Naive thymus-derived CD4-positive, alpha-beta T cell (primary cell): ENCODE measurements at places on chromosomes 3 and 15. TPM values are rescaled to one million over a fixed set of nuclear protein-coding genes. Genes with fewer than 3 reads are reported as not detected.
A peak's percentile ranks its signal among the peaks of the same experiment; 100 is the strongest.

DNA sequence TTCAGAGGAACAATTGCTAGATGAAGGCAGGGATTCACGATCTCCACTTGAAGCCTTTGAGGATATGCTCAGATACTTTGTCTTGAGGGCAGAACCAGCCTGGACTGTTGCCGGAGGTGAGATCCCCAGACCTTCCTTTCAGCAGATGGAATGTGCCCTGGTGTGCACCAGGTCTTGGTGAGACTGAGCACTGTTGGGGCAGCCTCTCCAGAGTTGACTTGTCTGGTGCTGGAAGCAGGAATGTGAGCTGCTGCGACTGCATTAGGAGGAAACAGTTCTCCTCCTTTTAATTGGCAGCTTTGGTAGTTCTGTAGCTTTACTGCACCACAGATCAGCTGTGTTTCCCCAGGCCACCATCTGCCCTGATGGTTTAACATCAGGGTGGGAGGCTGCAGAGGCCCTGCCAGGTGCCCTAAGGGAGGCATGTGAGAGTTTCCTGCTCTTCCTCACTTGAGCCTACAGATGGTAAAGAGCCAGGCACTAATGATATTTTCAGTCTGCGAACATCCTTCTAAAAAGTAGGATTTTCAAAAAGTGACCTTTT, 58.5 kb downstream of the CTDSPL start:
- H3K36me3 ChIP-seq, result no peaks in the 10 kb centered on the region
- H3K4me1 ChIP-seq, result no peaks in the 10 kb centered on the region
- DNase-seq, result no peak
- H3K4me3 ChIP-seq, result no peak overlapping the region

- H3K4me1 ChIP-seq, result no peaks in the 10 kb centered on the region
- DNase-seq, result no peak
- H3K36me3 ChIP-seq, result no peaks in the 10 kb centered on the region
- H3K27me3 ChIP-seq, result no peaks in the 10 kb centered on the region
- no peak overlapping the region for H3K4me3 ChIP-seq
- H3K27ac ChIP-seq, result no peak overlapping the region
Measured at GRCh38 chr3:16060358-16060852, 114.1 kb upstream of the GALNT15 start.

DNA sequence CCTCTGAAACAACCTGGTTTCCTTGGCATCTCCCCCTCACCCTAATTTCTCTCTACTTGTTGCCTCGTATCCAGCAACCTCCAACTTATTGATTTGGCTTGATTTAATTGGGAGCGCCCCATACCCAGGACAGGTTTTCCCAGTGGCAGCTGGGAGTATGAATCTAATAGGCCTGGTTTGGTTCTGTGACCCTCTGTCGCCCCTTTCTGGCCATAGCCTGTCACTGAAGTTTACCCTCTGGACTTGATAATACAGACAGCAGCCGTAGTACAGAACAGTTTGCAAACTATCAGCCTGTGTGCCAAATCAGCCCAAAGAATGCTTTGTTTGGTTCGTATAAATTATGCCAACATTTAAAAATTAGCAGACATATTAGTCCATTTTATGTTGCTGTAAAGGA, 525.1 kb upstream of the GOLIM4 start:
- H3K4me1 ChIP-seq, result no peaks in the 10 kb centered on the region
- no peaks in the 10 kb centered on the region for H3K36me3 ChIP-seq
- no peak overlapping the region for H3K27ac ChIP-seq
- no peak for DNase-seq

DNA sequence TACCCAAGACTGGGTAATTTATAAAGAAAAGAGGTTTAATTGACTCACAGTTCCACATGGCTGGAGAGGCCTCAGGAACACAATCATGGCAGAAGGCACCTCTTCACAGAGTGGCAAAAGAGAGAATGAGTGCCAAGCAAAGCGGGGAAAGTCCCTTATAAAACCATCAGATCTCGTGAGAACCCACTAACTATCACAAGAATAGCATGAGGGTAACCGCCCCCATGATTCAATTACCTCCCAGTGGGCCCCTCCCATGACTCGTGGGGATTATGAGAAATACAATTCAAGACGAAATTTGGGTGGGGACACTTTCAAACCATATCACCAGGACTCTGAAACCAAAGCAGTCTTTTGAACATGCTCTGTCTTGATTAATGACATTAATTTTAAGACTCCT, 7.0 kb downstream of the RTP3 start:
- H3K4me1 ChIP-seq, result no peaks in the 10 kb centered on the region
- no peaks in the 10 kb centered on the region for H3K27me3 ChIP-seq
- H3K27ac ChIP-seq, result no peak overlapping the region
- no peak overlapping the region for H3K4me3 ChIP-seq
- no peak for DNase-seq

GRCh38 chr3:156161172-156161571, 40.8 kb downstream of the KCNAB1 start:
- H3K36me3 ChIP-seq, result no peaks in the 10 kb centered on the region
- no peak overlapping the region for H3K27ac ChIP-seq
- H3K4me1 ChIP-seq, result peaks cover 10% of the 10 kb centered on the region
- peak; percentile 11 for DNase-seq

The FBXO40 gene
- not detected for total RNA-seq

DNA sequence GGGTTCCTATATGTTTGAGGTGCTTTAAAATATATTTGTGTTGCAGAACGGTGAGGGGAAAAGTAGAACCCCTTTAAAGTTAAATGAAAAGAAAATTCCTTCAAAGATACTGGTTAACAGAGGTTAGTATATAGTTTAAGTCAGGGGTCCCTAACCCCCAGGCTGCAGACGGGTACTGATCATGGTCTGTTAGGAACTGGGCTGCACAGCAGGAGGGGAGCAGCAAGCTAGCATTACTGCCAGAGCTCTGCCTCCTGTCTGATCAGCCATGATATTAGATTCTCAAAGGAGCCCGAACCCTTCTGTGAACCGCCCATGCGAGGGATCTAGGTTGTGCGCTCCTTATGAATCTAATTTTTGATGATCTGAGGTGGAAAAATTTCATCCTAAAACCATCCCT, 37.5 kb upstream of the RFX7 start:
- no peak overlapping the region for H3K4me3 ChIP-seq
- H3K4me1 ChIP-seq, result no peaks in the 10 kb centered on the region
- H3K27ac ChIP-seq, result no peak overlapping the region
- no peaks in the 10 kb centered on the region for H3K27me3 ChIP-seq
- no peak for DNase-seq

GRCh38 chr3:107992976-107993684, 97.7 kb downstream of the CD47 start:
- H3K4me1 ChIP-seq, result no peaks in the 10 kb centered on the region
- no peak for DNase-seq
- no peak overlapping the region for H3K4me3 ChIP-seq
- H3K27ac ChIP-seq, result no peak overlapping the region

- no peaks in the 10 kb centered on the region for H3K4me1 ChIP-seq
- H3K27me3 ChIP-seq, result no peaks in the 10 kb centered on the region
- no peak overlapping the region for H3K27ac ChIP-seq
- no peaks in the 10 kb centered on the region for H3K36me3 ChIP-seq
- no peak for DNase-seq
Measured at GRCh38 chr3:170189398-170190256, 8.1 kb upstream of the PHC3 start.

DNA sequence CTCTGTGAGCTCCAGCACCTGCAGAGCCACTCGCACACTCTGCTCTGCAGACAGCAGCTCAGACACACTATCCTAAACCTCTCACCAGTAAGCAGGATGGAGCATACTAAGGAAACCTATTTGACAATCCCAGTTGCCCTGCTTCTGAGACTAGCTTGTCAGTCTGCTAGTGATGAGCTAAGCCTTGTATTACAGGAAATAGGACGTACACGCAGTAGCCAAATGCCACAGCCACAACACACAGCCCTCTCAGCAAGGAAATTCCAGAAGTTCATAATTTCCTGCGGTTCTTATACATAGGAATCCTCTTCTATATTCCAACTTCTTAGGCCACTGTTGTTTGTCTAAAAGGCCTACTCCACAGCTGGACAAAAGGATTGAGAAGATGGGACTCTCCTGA, 74.5 kb downstream of the MYLK start:
- no peak overlapping the region for H3K4me3 ChIP-seq
- H3K36me3 ChIP-seq, result no peaks in the 10 kb centered on the region
- no peaks in the 10 kb centered on the region for H3K4me1 ChIP-seq
- H3K27me3 ChIP-seq, result no peaks in the 10 kb centered on the region
- no peak overlapping the region for H3K27ac ChIP-seq

DNA sequence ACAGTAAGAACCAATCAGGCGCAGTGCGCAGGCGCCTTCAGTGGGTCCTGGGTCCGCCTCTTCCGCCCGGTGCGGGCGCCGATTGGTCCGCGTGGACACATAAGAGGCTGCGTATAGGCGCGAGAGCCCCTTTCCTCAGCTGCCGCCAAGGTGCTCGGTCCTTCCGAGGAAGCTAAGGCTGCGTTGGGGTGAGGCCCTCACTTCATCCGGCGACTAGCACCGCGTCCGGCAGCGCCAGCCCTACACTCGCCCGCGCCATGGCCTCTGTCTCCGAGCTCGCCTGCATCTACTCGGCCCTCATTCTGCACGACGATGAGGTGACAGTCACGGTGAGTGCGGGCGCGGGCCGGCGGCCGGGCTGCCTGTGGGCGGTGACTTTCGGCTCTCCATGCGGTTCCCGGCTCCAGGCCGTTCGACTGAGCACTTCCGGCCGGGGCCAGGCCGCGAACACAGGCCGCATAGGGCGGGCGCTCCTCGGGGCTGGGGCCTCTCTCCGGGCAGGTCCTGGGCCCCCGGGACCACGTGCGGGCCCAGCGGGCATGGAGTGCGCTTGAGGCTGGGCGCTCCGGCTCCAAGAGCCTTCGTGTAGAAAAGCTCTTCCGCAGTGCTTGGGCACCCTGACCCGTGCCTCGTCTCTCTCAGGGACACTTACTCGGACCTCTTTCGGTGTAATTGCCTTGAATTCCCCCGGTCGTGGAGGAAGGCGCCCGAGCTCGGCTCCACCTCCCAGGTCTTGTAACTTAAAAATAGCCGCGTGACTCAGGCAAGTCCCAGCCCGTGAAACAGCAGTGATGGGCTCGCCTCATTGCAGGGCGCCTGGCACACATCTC, at the start of gene RPLP1:
Gene RPLP1 (plus strand): TSS at position 127 of the 830 bp plus-strand sequence. CDS start 131 bp downstream, at position 258.
- H3K4me1 ChIP-seq, result peaks cover 14% of the 10 kb centered on the region
- H3K36me3 ChIP-seq, result no peaks in the 10 kb centered on the region
- H3K4me3 ChIP-seq, result peak within 1 kb of the TSS; percentile 82
- DNase-seq, result peak; percentile 95
- peak within 1 kb of the TSS; percentile 84 for H3K27ac ChIP-seq

- no peak overlapping the region for H3K27ac ChIP-seq
- no peak for DNase-seq
- H3K4me3 ChIP-seq, result no peak overlapping the region
- H3K4me1 ChIP-seq, result no peaks in the 10 kb centered on the region
- no peaks in the 10 kb centered on the region for H3K27me3 ChIP-seq
Measured at GRCh38 chr3:88572450-88572849, 422.7 kb downstream of the C3orf38 start.

- no peak for DNase-seq
- H3K4me3 ChIP-seq, result no peak overlapping the region
- H3K4me1 ChIP-seq, result no peaks in the 10 kb centered on the region
- no peaks in the 10 kb centered on the region for H3K36me3 ChIP-seq
- H3K27ac ChIP-seq, result no peak overlapping the region
Measured at GRCh38 chr15:68712886-68713285, 107.8 kb downstream of the ANP32A start.

The FURIN gene
- 31.8 TPM for total RNA-seq

The TLNRD1 gene
- 31.4 and 33.0 TPM in 2 replicates for total RNA-seq

The KBTBD8 gene
- total RNA-seq, result 9.5 TPM

- no peak overlapping the region for H3K27ac ChIP-seq
- no peak overlapping the region for H3K4me3 ChIP-seq
- no peaks in the 10 kb centered on the region for H3K27me3 ChIP-seq
- no peak for DNase-seq
- no peaks in the 10 kb centered on the region for H3K36me3 ChIP-seq
Measured at GRCh38 chr15:31455499-31455898, 128.9 kb downstream of the KLF13 start.

DNA sequence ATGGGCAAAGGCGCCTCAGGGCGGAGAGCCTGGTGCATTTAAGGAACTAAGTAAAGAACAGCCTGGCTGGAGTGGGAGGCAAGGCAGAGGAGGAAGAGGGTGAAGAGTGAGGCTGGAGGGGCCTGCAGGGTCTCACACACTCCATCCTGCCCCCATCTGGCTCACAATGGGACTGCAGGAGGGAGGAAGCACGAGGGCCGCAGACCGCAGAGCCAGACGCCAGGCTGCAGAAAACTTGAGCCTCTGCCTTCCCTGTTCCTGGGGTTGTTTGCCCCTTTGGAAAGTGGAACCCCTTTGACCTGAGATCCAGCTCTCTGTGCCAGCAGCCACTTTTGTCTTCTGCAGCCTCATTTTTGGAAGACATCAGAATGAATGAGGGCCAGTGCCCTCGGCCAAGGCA, 138.0 kb downstream of the SRGAP3 start:
- H3K36me3 ChIP-seq, result no peaks in the 10 kb centered on the region
- H3K4me1 ChIP-seq, result no peaks in the 10 kb centered on the region
- no peak overlapping the region for H3K27ac ChIP-seq
- H3K27me3 ChIP-seq, result no peaks in the 10 kb centered on the region
- no peak overlapping the region for H3K4me3 ChIP-seq

The CADPS gene
- total RNA-seq, result not detected

GRCh38 chr3:25246913-25247312, 181.2 kb upstream of the RARB start:
- H3K27me3 ChIP-seq, result no peaks in the 10 kb centered on the region
- H3K4me1 ChIP-seq, result no peaks in the 10 kb centered on the region
- no peak for DNase-seq
- H3K27ac ChIP-seq, result no peak overlapping the region
- H3K4me3 ChIP-seq, result no peak overlapping the region

DNA sequence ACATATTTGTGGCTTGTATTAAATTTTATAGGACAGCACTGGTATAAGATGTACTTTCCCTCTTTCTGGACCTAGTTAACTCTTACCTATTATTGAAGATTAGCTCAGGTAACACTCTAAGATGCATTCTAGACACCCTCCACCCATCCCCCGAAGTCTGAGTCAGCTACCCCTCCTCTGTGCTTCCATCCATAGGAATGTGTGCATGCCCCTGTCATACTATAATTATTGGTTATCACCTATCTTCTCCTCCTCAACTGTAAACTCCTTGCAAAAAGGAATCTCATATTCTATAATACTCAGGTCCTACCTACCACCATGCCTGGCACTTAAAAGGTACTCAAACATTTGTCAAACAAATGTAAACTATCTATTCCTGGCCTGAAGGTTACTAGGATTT, 3.0 kb downstream of the PEAK1 start:
- no peak for DNase-seq
- peaks cover 8% of the 10 kb centered on the region for H3K4me1 ChIP-seq
